ENCODE measurements at places on chromosomes 2 and 18.

DNA sequence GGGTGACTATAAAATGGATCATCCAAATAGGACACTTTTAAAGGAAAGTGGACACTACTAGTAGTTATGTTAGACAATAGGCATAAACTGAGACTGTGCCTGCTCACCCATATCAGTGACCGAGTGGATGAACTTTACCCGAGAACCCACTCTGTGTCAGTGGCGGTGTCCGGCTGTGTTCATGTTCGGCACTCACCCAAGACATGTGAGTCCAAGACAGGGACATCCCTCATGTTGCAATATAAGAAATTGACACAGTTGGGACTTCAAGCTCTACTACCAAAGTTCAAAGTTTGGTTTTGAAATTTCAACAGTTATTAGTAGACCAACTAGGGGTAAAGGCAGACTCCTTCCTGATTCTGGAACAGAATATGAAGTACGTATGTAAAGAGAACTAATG, 326.3 kb upstream of the TNP1 start:
- DNase-seq: no peak

GRCh38 chr2:155839436-155839835, 493.1 kb downstream of the NR4A2 start:
- DNase-seq: no peak

GRCh38 chr2:223865907-223866508, 28.6 kb upstream of the AP1S3 start:
- no peak for DNase-seq

DNA sequence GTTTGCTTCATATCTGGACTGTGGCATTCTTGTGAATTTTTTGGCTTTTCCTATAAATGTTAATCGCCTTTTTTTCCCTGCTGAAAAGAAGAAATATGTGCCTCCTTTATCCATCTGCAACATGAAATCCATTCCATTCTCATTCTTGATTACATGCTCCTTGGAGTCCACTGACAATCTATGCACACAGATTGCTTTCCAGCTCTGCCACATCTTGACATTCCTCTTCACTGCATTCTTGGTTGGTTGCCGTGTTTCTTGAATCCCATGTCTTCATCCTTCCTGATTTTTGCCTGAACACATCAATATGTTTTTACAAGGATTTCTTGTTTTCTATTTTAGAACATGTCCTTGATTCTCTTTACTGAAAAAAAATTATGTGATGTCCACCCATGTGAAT, 26.7 kb upstream of the BIRC6 start:
- no peak for DNase-seq

GRCh38 chr2:10477443-10478297, 29.5 kb upstream of the ODC1 start:
- no peak for DNase-seq

DNA sequence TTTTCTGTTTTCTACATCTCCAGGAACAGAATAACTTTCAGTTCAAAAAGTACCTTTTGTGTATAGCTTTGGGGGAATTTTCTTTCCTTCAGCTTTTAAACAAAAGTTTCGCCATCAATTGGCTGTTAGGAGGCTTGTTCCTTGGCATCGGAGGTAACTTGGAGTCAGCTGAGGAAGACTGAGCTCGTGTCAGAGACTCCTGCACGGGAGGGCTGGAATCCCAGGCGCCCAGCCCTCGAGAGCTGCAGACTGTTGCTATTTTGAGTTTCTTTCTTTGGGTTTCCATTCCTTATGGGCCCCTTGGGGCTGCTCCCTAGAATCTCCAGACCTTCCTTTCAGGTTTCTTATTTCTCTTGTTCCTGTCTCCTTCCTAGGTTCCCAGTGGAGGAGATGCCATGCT, 8.1 kb downstream of the EMILIN2 start:
- no peak for DNase-seq

DNA sequence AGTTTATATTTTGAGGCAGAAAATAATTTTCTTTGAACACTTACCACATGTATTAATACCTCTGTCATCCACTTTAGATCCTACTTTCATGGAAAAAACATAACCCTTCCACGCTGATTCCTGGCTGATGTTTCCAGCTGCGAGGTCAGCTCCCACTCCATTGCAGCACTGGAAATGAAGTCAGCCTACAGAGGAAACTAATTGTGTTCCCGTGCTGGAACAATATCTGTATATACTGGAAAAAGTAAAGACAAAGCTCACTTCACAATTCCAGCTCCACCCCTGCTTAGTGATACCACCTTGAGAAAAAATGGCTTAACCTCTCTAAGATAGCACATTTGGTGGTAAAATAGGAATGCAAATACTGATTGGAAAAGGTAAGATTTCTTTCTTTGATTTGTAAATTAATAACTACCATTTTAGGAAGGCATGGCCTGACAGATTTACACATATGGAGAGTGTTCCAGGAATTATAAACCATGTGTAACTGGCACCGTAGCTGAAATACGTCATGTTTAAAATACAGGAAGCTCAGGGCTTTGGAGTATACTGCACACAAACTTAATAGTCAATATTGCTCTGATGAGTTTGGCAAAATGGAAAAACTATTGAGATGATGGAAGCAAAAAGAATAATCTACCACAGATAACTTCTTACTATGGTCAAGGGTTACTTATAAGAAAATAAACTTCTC, 90.0 kb downstream of the TRIB2 start:
- DNase-seq: no peak

GRCh38 chr2:45332567-45332966, 278.5 kb downstream of the SRBD1 start:
- DNase-seq: no peak

DNA sequence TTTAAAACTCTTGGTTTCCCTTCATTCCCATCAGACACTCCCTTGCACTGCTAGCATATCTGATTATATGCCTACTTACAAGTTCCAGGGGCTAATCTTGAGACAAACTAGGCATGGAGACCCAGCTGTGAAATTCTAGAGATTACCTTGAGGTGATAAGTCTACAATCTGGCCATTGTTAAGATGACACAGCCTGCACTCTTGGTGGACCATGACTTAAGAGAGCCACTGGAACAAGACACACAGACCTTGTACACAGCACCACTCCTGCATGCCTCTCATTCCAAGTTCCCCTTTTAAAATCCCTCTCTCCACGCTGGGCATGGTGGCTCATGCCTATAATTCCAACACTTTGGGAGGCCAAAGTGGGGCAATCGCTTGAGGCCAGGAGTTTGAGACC, 387.2 kb upstream of the DCC start:
- no peak for DNase-seq
